Activated T-helper 1 cell treated with anti-CD3 and anti-CD28 coated beads, Interleukin-2, amount 50 U/mL, for 16 hours (primary cell): ENCODE measurements at places on chromosomes 12 and 14.

- DNase-seq: no peak
Observed at GRCh38 chr12:98582093-98582492, 11.4 kb upstream of the SLC25A3 start.

GRCh38 chr14:23903442-23903841 is 50.1 kb upstream of the DHRS4 start:
- no peak for DNase-seq

DNA sequence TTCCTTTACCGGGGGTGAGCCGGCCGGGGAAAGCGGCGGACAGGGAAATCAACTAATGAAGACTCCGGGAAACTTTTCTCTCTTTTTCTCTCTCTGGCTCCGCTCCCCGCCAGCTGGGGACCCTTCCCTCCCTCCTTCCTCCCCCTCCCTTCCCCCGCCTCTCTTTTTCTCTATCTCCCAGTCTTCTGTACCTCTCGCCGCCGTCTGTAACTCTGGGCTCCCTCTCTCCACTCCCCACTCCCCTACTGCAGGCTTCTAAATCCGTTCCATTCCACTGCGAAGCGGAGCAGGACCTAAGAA is 6.9 kb upstream of the HOXC11 start:
- DNase-seq: no peak

DNA sequence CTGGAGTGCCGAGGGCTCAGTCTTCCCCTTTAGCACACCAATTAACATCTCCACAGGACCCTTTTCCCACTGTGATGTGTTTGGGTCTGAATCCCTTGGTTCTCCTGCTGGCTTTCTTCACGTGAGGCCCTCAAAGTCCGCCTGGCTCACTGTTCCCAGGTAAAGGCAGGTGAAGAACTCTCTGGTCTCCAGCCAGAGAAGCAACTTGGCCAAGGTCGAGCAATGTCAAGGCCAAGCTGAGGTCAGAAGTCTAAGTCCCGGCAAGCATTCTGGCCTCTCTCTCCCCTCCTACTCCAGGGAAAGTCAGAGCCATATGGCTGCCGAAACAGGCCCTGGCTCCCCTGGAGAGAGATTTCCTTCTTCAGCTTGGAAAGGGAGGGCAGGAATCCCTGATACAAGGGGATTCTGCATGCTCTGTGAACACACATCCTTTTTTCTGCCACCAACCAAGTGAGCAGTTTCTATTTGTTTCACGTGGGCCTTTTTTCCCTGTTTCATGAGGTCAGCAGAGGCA is 61.4 kb upstream of the ESRRB start:
- DNase-seq: no peak

DNA sequence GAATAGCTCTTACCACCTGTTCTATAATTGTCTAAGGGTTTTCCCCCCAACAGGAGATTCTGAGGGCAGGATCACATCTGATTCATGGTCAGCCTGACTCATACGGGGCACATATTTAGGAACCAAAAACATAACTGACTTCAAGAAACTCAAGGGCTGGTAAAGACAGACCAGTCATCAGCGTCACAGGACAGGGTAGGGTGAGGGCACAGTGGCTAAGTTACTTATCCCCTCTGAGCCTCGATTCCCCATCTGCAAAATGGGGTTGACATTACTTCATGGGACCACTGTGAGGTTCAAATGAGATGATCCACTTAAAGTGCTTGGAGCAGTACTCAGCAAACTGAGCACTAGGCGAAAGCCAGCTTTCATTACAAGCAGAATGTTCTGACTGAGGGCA is 606 bp downstream of the CINP start:
- peak; percentile 22 for DNase-seq

DNA sequence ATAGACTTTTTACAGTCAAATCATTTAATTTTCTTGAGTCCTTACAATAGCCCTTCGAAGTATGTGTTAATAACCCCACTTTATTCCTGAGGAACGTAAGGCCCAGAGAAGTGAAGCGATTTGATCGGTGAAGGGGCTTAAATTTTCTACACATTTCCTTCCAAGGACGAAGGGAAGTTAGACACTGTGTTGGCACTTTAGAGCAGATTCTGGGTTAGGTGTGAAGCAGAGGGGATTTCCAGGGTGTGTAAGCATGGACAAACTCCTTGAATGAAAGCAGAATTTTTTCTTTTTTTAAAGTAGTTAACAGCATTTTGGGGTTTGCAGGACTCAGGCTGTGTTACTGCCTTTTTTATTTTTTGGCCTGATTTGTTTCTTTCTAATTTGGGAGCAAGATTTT is 38.9 kb downstream of the PRORP start:
- no peak for DNase-seq

- DNase-seq: no peak
Observed at GRCh38 chr12:96371138-96371789, 29.0 kb downstream of the CDK17 start.

- DNase-seq: no peak
Observed at GRCh38 chr12:71567537-71567936, 96.1 kb downstream of the ZFC3H1 start.

GRCh38 chr14:99274346-99275221 is 2.6 kb upstream of the BCL11B start:
- DNase-seq: no peak

DNA sequence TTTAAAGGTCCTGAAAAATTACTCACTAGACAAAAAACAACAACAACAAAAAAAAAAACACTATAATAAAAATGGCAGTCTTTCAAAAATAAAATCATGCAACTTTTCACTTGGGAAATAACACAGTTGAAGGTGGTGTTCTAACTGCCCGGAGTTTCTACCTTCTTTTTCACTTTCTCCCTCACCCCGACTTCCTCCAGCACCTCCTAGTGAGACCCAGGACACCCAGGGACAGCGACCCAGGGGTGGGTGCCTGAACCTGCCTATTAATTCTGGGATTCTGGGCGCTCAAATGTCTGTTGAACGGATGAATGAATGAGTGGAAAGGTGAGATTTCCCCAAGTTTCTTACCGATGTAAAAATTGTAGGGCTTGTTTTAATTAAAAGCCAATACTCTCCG is 2.0 kb upstream of the FZD10 start:
- DNase-seq: no peak

DNA sequence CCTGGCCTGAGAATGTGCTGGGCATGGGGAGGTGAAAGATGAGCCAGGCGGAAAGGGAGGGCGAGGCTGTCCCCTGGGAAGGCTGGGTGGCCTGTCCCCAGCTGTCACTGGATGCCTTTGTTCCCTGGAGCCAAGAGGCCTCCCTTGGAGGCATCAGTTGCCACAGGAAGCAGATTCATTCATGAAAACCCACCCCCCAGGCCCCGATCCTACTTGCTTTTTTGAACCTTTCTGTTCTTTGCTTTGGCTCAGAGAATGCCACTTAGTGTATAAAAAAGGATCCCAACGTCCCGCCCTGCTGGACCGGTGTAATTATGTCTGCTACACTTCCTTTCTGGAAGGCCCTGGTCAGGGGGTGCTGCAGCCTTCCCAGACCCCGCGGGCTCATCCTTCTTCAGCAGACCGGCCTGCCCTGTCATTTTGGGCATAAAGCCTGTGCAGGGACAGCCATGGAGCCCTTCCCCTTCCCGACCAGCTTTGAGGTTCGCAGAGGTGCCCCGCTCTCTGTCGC is 220.2 kb downstream of the SLC41A2 start:
- DNase-seq: no peak

DNA sequence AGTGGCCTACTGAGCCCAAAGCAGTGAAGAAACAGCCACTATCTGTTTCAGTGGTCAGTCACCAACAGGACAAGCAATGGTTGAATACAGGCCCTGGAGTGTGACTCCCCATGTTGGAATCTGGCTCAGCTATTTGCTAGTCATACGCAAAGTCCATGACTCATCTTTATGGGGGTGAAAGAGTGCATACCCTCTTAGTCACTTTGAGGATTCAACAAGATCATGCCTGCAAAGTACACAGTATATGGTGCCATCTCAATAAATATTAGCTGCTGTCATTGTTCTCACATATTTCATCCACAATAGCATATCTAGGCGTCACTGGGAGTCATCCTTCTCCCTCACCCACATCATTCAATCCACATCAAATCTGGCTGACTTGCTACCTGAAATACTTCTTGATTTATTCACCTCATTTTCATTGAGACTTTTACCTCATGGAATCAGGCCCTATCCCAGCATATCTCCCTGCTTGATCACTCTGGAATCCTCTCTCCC is 26.4 kb upstream of the STAB2 start:
- DNase-seq: no peak

- no peak for DNase-seq
Observed at GRCh38 chr14:20680843-20681347, 3.5 kb upstream of the RNASE4 start.

GRCh38 chr14:36424478-36425102 is 95.4 kb downstream of the NKX2-1 start:
- no peak for DNase-seq
